ENCODE measurements at places on chromosomes 16 and 17.
A peak's percentile ranks its signal among the peaks of the same experiment; 100 is the strongest.

- DNase-seq, result no peak
These were observed 216.1 kb upstream of the RPL38 start for GRCh38 chr17:73987395-73987794.

- no peak for DNase-seq
These were observed 33.5 kb downstream of the GNA13 start for GRCh38 chr17:65022751-65023700.

- no peak for DNase-seq
These were observed 841 bp upstream of the IGFALS start for GRCh38 chr16:1794221-1794871.

GRCh38 chr17:45940826-45941225, 46.5 kb downstream of the MAPT start:
- no peak for DNase-seq

DNA sequence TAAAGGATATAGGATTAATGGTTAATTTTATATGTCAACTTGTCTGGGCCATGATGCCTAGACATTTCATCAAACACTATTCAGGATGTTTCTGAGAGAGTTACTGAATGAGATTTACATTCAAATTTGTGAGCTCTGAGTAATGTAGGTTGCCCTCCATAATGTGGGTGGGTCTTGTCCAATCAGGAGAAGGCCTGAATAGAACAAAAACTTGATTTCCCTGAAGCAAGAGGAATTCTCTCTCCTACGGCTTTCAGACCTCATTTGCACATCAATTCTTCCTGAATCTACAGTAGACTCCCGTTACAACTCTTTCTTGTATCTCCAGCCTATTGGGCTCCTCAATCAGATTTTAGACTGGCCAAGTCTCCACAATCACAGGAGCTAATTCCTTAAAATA, 377.9 kb upstream of the PMFBP1 start:
- no peak for DNase-seq

- DNase-seq, result no peak
These were observed 193.8 kb upstream of the CACNG3 start for GRCh38 chr16:24062270-24062817.

- no peak for DNase-seq
These were observed 1.4 kb upstream of the GEMIN4 start for GRCh38 chr17:753418-753817.

DNA sequence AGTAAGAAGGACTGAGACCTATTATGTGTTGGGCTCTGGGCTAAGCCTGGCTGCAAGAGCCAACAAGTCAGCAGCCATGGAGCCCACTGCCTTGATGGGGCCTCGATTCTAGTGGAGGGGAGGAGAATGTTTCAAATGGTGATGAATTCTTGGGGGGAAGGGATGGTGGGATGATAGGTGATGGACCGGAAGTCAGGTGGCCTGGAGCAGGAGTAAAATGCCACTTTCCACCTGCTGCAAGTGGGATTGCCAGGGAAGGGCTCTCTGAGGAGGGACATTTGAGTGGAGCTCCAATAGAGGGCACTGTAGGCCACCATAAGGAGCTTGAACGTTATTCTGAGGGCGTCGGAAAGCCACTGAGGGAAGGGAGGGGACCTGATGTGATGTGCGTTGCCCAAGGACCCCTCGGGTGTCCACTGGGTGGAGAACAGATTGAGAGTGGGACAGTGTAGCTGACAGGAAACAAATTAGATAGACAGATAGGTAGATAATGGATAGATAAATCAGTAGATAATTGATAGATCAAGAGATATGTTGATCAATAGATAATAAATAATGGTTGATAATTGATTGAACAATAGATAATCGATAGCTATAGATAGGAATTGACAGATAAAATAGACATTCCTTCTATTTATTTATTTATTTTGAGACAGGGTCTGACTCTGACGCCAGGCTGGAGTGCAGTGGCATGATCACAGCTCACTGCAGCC, 18.2 kb upstream of the NXPH3 start:
- DNase-seq, result no peak

DNA sequence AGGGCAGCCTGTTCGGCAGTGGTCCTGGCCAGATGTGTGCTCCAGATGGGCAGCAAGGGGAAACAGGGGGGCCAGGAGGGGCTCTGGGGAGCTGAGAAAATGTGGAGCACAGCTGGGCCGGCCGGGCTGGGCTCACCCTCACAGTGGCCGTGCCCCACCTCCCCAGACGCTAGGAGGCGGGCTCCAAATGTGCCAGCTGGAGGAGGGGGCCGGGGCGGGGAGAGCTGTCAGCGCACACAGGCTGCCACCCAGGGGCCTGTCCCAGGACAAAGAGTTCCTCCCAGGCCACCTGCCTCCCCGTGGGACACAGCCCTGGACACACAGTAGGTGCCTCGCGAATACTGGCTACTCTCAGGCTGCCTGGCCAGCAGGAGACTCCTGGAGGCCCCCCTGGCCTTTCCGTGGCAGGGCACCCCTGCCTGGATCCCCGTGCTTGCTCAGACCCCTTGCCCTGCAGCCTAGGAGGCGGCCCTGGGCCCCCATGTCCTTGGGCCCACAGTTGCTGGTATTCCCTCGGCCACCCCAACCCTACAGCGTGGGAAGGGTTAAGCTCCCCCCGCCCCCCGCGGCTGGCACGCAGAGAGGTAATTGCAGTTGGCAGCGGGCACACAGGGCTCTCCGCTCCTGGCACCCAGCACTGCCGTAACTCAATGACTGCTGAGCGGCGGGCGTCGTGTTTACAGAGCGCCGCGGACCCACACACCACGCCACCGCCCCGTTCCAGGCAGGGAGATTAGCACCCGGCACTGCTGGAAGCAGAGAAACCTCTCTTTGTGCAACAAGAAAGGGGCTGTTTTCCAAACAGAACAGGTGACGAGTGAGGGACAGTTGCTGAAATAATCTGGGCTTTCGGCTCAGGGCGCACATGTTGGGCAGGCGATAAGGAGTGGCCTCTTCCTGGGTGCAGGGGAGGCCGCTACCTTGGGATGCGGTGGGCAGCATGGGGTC, 32.2 kb downstream of the BAHCC1 start:
- no peak for DNase-seq

- no peak for DNase-seq
These were observed 115.8 kb downstream of the OR1D5 start for GRCh38 chr17:2947588-2947950.

GRCh38 chr17:67025216-67025792, 19.1 kb upstream of the CACNG1 start:
- no peak for DNase-seq

DNA sequence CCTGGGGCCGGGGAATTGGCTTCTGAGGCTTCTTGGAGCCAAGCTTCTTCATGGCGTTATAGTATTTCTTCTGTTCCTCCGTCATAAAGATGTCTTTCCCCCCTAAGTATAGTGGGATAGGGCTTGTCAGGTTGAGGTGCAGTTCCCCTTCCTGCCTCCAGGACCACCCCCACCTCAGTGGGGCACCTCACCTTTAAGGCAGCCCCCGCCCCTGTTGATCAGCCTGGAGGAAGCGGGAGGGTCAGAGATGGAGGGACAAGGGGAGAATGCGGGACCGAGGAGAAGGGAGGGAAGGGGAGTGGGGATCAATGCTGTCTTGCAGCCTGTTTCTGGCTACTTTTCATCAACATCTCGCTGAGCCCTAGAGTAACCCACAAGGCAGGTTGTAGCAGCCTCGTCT, 11.6 kb upstream of the CD79B start:
- no peak for DNase-seq

DNA sequence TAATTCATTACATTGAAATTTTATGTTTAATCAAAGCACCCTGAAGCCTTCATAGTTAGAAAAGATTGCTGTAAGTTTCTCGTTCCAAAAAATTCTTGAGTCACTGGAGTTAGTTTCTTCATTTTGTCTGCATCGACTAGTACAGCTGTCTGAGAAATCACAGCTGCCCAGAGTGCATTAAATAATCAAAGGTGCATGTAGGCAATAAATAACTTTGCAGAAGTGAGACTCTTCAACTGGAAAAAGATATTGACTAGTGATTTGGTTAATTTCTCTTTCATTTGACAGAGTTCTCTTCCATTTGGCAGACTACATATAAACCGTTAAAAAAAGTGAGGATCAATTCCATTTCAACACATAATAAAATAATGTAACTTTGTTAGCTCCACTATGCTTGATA, 234.0 kb downstream of the CNTNAP4 start:
- no peak for DNase-seq

GRCh38 chr16:10940501-10941079, 1.7 kb downstream of the DEXI start:
- no peak for DNase-seq

DNA sequence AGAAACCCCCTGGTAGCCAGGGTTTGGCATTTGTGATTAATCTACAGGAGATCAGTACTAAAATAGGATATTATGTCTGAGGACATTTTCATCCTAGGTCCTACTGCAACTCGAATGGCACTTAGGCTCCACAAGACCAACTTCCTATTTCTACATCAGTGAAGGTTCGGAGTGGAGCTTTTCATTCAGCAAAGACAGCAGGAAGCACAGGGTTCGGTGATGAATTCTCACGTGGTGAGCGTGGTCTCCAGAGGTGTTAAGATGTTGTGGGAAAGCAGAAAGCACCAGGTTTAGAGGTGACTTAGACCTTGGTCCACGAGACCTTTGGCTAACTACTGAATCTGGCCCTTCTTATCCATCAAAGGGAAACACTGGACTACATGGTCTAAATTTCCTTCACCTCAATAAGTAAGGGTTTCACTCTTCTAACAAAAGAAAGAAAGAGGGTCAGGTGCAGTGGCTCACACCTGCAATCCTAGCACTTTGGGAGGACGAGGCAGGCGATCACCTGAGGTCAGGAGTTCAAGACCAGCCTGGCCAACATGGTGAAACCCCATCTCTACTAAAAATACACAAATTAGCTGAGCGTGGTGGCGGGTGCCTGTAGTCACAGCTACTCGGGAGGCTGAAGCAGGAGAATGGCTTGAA, 13.9 kb upstream of the HELZ start:
- no peak for DNase-seq

- DNase-seq, result no peak
These were observed 75.0 kb downstream of the GPRC5B start for GRCh38 chr16:19809693-19810092.

- no peak for DNase-seq
These were observed 11.8 kb downstream of the DNAJA2 start for GRCh38 chr16:46961373-46962353.

GRCh38 chr16:22188595-22189442, 17.3 kb upstream of the EEF2K start:
- DNase-seq, result peak; percentile 54

- DNase-seq, result no peak
These were observed 705 bp downstream of the KRABD2 start for GRCh38 chr17:8375738-8376259.

GRCh38 chr17:75087558-75088453, at the start of gene SLC16A5:
Gene SLC16A5, plus strand, starts transcription at chr17:75087954. Its CDS starts 5,683 bp downstream, at chr17:75093637.
- peak; percentile 17 for DNase-seq

Data from activated CD4-positive, alpha-beta T cell treated with anti-CD3 and anti-CD28 coated beads, Interleukin-2, amount 50 U/mL, for 4 hours (primary cell).